GM13977 (cell line): ENCODE measurements at places on chromosomes 6 and 20.
A peak's percentile ranks its signal among the peaks of the same experiment; 100 is the strongest.

GRCh38 chr6:142359271-142359960, 57.6 kb downstream of the ADGRG6 start:
- no peak for DNase-seq

- no peak for DNase-seq
Observed at GRCh38 chr6:136411025-136411325, 121.3 kb upstream of the BCLAF1 start.

GRCh38 chr6:57316581-57317059, 810 bp upstream of the PRIM2 start:
- DNase-seq: peak; percentile 86

- DNase-seq: no peak
Observed at GRCh38 chr6:15875797-15876196, 213.0 kb upstream of the DTNBP1 start.

GRCh38 chr20:12965870-12966251, 42.9 kb upstream of the SPTLC3 start:
- no peak for DNase-seq

GRCh38 chr6:36120979-36121786, 9.1 kb upstream of the MAPK13 start:
- DNase-seq: no peak

GRCh38 chr20:38969708-38970107, 7.6 kb downstream of the DHX35 start:
- no peak for DNase-seq

- DNase-seq: no peak
Observed at GRCh38 chr6:4067673-4068072, 11.3 kb downstream of the FAM217A start.
